NCI-H1417 (cell line): ENCODE measurements at places on chromosomes 12 and 14.

DNA sequence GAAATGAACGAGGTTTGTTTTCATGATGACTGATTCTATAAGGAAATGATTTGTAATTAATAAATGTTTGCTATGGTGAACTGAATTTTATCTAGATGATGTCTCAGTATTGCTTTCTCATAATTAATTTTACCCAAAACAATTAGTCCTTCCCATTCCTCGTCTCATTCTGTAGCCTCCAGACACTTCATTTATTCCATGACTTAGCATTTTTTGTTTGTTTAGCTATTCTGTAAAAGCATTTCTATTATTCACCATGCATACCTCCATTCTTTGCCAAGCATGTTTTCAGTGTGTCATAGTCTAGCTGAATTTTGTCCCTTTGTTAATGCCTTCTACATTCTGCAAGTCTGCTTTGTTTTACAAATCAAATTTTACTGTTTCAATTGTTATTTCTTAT, 137.4 kb upstream of the RPL10L start:
- DNase-seq, result no peak

- no peak for DNase-seq
Observed at GRCh38 chr14:50013198-50013918, 103.0 kb downstream of the VCPKMT start.

DNA sequence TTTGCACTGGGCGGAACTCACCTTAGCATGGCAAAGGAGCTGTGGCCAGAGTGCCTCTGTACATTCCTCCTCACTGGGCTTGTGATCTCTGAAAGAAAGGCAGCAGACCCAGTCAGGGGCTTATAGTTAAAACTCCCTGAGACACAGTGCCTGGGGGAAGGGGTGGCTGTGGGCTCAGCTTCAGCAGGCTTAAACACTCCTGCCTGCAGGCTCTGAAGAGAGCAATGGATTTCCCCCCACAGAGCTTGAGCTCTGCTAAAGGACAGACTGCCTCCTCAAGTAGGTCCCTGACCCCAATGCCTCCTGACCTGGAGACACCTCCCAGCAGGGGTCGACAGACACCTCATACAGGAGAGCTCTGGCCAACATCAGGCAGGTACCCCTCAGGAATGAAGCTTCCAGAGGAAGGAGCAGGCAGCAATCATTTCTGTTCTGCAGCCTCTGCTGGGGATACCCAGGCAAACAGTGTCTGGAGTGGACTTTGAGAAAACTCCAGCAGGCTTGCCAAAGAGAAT, 327.5 kb upstream of the SLC16A7 start:
- no peak for DNase-seq

GRCh38 chr12:121810833-121811433, 7.1 kb downstream of the SETD1B start:
- no peak for DNase-seq

GRCh38 chr12:118327391-118327790, 45.3 kb downstream of the TAOK3 start:
- DNase-seq, result no peak

- DNase-seq, result no peak
Observed at GRCh38 chr14:84581041-84581440, 948.9 kb upstream of the FLRT2 start.
